ENCODE measurements at places on chromosomes 5 and 9. TPM values are rescaled to one million over a fixed set of nuclear protein-coding genes. Genes with fewer than 3 reads are reported as not detected.

Gene CMYA5
- total RNA-seq = 4.9 TPM

Gene SLCO6A1
- total RNA-seq = not detected

Gene EQTN
- total RNA-seq = 0.61 TPM

- peaks cover 2% of the 10 kb centered on the region for H3K4me1 ChIP-seq
- no peak for DNase-seq
- H3K4me3 ChIP-seq = no peak overlapping the region
- no peaks in the 10 kb centered on the region for H3K27me3 ChIP-seq
- H3K27ac ChIP-seq = no peak overlapping the region
Observed at GRCh38 chr9:134984372-134985265, 66.9 kb upstream of the FCN1 start.

DNA sequence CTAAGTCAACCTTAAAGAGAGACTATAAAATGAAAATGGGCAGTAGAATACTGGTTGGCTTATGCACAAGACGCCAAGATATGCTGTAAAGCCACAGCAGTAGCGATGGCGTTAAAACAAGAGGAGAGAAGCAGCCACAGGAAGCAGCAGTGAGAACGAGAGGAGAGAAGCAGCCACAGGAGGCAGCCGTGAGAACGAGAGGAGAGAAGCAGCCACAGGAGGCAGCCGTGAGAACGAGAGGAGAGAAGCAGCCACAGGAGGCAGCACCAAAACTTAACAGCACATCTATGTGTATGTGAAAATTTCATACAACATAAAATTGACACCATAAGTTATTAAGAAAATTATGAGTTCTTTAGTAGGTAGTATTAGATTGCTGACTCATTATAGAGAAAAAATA lies 2318.6 kb upstream of the ACO1 start:
- DNase-seq = no peak
- H3K27ac ChIP-seq = no peak overlapping the region
- H3K4me1 ChIP-seq = no peaks in the 10 kb centered on the region

GRCh38 chr5:123012321-123012720 lies 24.2 kb downstream of the PPIC start:
- H3K4me1 ChIP-seq = no peaks in the 10 kb centered on the region
- DNase-seq = no peak
- no peaks in the 10 kb centered on the region for H3K27me3 ChIP-seq
- no peak overlapping the region for H3K4me3 ChIP-seq
- no peak overlapping the region for H3K27ac ChIP-seq

GRCh38 chr5:170273968-170274710 lies 23.4 kb downstream of the LCP2 start:
- peak; percentile 59 for DNase-seq
- no peaks in the 10 kb centered on the region for H3K27me3 ChIP-seq
- H3K27ac ChIP-seq = no peak overlapping the region
- H3K36me3 ChIP-seq = no peaks in the 10 kb centered on the region
- H3K4me3 ChIP-seq = no peak overlapping the region

DNA sequence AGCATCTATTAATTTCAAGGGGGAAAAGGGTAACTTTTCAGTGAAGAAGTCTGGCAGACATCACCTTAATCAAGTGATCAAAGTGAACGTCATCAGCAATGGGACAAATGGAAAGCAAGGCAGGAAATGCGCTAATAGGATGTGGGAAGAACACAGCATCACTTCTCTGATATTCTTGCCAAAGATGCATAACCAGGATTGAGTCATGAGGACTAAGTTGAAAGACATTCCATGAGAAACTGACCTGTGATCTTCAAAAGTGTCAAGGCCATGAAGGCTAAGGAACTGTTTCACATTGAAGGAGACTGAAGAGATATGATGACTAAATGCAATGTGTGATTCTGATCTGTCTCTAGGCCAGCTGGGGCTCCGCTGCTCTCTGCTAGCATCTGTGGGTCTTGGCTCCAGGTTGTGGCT lies 92.9 kb downstream of the NDFIP1 start:
- H3K36me3 ChIP-seq = no peaks in the 10 kb centered on the region
- no peak overlapping the region for H3K4me3 ChIP-seq
- no peaks in the 10 kb centered on the region for H3K4me1 ChIP-seq

DNA sequence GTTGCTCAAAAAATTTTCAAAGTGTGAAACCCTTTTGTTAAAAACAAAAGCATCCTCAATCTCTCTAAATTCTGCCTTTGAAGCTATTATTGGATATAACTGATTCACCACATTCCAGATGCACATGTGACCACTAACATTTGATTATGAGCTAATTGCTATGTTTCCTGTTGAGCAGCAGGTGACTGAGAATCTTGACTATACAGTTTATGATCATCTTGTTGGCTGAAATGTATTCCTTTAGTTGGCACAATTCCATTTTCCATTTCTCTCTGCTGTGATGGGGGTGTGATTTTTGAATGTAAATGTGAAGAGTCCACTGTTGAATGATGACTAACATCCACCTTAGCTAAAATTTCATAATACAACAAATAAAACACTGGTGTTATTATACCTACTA lies 10.7 kb downstream of the LYSMD3 start:
- DNase-seq = no peak
- H3K27me3 ChIP-seq = no peaks in the 10 kb centered on the region
- H3K4me1 ChIP-seq = no peaks in the 10 kb centered on the region
- H3K27ac ChIP-seq = no peak overlapping the region

- H3K4me1 ChIP-seq = peaks cover 9% of the 10 kb centered on the region
- no peak overlapping the region for H3K27ac ChIP-seq
- DNase-seq = no peak
- no peaks in the 10 kb centered on the region for H3K27me3 ChIP-seq
- H3K4me3 ChIP-seq = no peak overlapping the region
Observed at GRCh38 chr9:129232839-129233591, 55.0 kb upstream of the IER5L start.

- no peak overlapping the region for H3K4me3 ChIP-seq
- peaks cover 48% of the 10 kb centered on the region for H3K36me3 ChIP-seq
- no peaks in the 10 kb centered on the region for H3K4me1 ChIP-seq
- no peak overlapping the region for H3K27ac ChIP-seq
Observed at GRCh38 chr5:177276886-177277285, 26.6 kb downstream of the RAB24 start.

DNA sequence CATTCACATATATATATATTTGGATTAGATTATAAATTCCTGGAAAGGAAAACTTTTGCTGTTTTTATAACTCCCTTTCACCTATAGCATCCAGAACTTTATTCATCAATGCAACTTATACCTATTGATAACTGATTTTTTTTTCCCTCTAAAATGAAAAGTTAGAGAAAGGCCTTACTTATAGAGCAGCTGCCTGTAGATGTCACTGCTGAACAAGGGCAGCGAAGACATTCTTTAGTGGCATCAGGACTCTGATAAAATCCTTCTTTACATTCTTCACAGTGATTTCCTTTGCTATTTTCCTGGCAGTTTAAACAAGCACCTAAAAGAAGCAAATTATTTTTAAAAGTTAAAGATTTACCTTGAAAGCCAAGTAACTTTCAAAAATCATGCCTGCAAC lies 32.3 kb upstream of the CDK5RAP2 start:
- no peak for DNase-seq
- peaks cover 3% of the 10 kb centered on the region for H3K36me3 ChIP-seq
- H3K27me3 ChIP-seq = no peaks in the 10 kb centered on the region
- H3K27ac ChIP-seq = no peak overlapping the region
- H3K4me3 ChIP-seq = no peak overlapping the region
- no peaks in the 10 kb centered on the region for H3K4me1 ChIP-seq

- no peaks in the 10 kb centered on the region for H3K27me3 ChIP-seq
- no peak overlapping the region for H3K27ac ChIP-seq
- no peak overlapping the region for H3K4me3 ChIP-seq
- no peak for DNase-seq
- H3K36me3 ChIP-seq = no peaks in the 10 kb centered on the region
Observed at GRCh38 chr5:145858959-145859358, 13.9 kb downstream of the GRXCR2 start.

Data from spinal cord (tissue), 10 donors.